Hepatocyte (in vitro differentiated cells): ENCODE measurements at places on chromosomes 2 and 18.

DNA sequence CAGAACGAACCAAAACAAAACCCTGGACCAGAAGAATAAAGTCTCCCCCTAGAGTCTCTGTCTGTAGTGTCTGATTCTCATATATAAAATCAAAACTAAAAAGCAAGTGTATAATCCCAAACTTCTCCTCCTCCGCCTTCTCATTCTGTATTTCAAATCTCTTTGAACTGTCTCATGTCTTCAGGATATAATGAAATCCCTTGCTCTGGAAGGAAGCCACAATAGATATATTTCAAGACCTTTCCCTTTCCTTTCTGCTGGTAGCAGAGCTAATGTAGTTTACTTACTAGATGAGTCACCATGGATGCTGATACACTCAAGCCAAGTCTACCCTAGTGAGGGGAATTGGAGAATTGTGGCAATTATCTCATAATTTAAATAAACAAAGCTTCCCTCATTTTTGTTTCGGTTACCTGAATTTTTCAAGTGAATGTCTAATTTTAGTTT, 33.5 kb upstream of the CCDC93 start:
- no peaks in the 10 kb centered on the region for H3K4me1 ChIP-seq
- H3K27me3 ChIP-seq, result peaks cover 8% of the 10 kb centered on the region
- DNase-seq, result peak; percentile 31
- no peaks in the 10 kb centered on the region for H3K36me3 ChIP-seq

GRCh38 chr2:229235131-229235914, 35.8 kb downstream of the PID1 start:
- no peak overlapping the region for H3K27ac ChIP-seq
- H3K27me3 ChIP-seq, result no peaks in the 10 kb centered on the region
- no peak overlapping the region for H3K4me3 ChIP-seq

- no peak for DNase-seq
- H3K27me3 ChIP-seq, result no peaks in the 10 kb centered on the region
- H3K36me3 ChIP-seq, result no peaks in the 10 kb centered on the region
- H3K27ac ChIP-seq, result no peak overlapping the region
- H3K4me1 ChIP-seq, result no peaks in the 10 kb centered on the region
Measured at GRCh38 chr2:141063406-141063805, 1067.4 kb downstream of the LRP1B start.

DNA sequence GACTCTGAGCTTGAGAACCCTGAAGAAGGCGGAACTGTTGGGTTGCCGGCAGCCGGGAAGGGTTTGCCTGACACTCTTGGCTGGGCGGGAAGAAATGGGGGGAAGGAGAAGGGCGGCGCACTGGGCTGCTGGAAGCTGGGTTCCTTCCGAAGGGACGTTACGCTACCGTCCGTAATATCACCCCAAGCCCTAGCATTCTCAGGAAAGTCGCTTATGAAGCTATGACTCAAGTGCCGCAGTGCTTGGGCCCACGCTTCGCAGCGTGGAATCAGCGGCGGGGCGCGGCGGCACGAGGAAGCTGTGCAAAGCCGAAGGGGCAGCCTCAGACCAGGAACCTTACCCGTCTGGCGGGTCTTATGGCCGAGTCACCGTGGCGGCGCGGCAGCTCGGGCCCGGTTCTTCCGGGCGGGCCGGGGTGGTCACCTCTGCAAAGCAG, 50.2 kb upstream of the SIGLEC15 start:
- H3K4me1 ChIP-seq, result no peaks in the 10 kb centered on the region
- H3K27me3 ChIP-seq, result no peaks in the 10 kb centered on the region
- peak; percentile 52 for DNase-seq
- H3K4me3 ChIP-seq, result peak overlapping the region; percentile 18

GRCh38 chr18:12841070-12841469, 43.0 kb downstream of the PTPN2 start:
- no peaks in the 10 kb centered on the region for H3K36me3 ChIP-seq
- DNase-seq, result no peak
- peaks cover 31% of the 10 kb centered on the region for H3K4me1 ChIP-seq
- H3K27ac ChIP-seq, result no peak overlapping the region
- no peaks in the 10 kb centered on the region for H3K27me3 ChIP-seq

- H3K4me1 ChIP-seq, result peaks cover 39% of the 10 kb centered on the region
- no peaks in the 10 kb centered on the region for H3K27me3 ChIP-seq
- DNase-seq, result peak; percentile 45
- no peaks in the 10 kb centered on the region for H3K36me3 ChIP-seq
Measured at GRCh38 chr2:241559323-241560161, 997 bp downstream of the BOK start.

- H3K36me3 ChIP-seq, result no peaks in the 10 kb centered on the region
- no peaks in the 10 kb centered on the region for H3K27me3 ChIP-seq
- H3K4me3 ChIP-seq, result no peak overlapping the region
- DNase-seq, result no peak
- H3K27ac ChIP-seq, result no peak overlapping the region
- no peaks in the 10 kb centered on the region for H3K4me1 ChIP-seq
Measured at GRCh38 chr18:56509656-56510055, 128.7 kb downstream of the TXNL1 start.

DNA sequence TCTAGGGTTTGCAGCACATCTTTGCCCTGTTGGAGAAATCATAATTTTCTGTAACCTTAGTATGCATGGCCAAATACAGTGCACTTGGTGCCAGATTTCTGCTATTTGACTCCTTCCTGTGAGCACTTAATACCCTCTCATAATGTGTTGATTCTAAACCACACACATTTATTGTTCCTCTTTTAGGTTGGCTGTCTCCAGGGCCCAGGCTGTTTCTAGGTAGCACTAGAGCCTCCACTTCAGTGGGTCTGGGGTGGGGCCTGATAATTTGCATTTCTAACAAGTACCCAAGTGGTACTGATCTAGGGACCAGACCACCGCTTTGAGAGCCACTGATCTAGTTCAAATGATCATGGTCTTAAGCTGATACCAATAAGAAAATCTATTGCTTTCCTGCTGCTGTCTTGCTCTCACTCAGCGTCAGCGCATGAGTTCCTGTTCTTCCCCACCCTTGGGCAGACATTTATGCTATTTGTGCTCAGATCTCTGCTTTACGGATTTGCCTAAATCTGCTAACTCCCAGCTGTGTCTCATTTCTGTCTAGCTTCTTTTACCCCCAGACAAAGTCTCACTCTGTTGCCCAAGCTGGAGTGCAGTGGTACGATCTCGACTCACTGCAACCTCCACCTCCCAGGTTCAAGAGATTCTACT, 7.4 kb downstream of the PTRHD1 start:
- H3K4me3 ChIP-seq, result no peak overlapping the region
- H3K27me3 ChIP-seq, result no peaks in the 10 kb centered on the region
- no peaks in the 10 kb centered on the region for H3K4me1 ChIP-seq
- no peak for DNase-seq

DNA sequence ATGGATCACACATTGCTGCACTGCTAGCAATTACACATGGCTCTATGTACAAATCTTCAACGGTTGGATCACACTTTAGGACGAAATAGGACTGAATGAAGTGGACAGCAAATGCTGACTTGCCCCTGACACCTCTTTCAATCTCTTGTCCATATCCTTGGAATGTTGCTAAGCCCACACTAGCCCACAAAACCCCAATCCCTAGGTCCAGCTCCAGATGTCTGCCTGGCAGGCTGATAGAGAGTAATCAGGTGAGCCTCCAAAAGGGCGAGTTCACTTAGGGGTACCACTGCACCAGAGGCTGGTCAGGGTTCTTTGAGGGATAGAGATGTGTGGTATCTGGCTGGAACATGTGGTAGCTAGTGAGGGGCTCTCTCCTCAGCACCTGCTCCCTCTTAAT, 18.5 kb upstream of the FHOD3 start:
- H3K4me3 ChIP-seq, result no peak overlapping the region
- H3K36me3 ChIP-seq, result no peaks in the 10 kb centered on the region
- H3K27ac ChIP-seq, result no peak overlapping the region
- H3K27me3 ChIP-seq, result peaks cover 5% of the 10 kb centered on the region
- no peak for DNase-seq

DNA sequence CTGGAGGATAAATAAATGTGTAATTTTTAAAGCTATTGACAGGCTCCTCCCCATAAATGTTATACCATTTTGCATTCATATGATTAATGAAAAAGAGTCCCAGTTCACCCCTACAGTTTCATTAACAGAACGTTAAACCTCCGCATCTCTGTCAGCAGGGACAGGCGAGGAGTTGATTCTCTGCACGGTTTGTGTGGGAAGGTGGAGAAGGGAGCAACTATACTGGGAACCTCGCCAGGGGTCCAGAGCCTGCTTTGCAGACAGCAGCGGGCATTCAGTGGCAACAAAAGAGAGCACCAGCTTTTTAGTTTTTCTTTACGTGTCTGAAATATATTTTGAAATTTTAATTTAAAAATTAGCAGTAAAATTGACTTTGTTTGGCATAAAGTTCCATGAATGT, 101.4 kb downstream of the FARSB start:
- no peak overlapping the region for H3K4me3 ChIP-seq
- no peak for DNase-seq
- peaks cover 28% of the 10 kb centered on the region for H3K27me3 ChIP-seq
- no peak overlapping the region for H3K27ac ChIP-seq

DNA sequence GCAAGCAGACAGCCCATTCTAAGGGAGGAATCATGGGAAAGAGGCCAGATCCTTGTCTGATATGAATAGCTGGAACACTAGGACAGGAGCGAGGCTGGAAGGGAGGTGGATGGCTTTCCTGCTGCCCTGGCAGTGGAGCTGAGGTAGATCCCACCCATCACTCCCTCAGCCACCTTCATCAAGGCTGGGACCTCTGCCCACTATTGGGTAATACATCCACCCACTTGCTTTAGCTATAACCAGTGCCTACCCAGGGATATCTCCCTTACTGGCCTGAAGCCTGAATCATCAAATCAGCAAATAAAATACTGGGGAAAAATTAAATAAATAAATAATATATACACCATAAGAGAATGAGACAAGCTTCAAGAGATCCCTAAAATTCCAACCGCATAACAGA, 183.2 kb upstream of the KYNU start:
- H3K36me3 ChIP-seq, result no peaks in the 10 kb centered on the region
- no peak overlapping the region for H3K4me3 ChIP-seq
- H3K4me1 ChIP-seq, result peaks cover 19% of the 10 kb centered on the region
- H3K27ac ChIP-seq, result no peak overlapping the region

GRCh38 chr2:203185864-203186263, 53.0 kb upstream of the CYP20A1 start:
- H3K4me1 ChIP-seq, result no peaks in the 10 kb centered on the region
- no peaks in the 10 kb centered on the region for H3K36me3 ChIP-seq
- no peaks in the 10 kb centered on the region for H3K27me3 ChIP-seq
- peak overlapping the region; percentile 72 for H3K27ac ChIP-seq
- DNase-seq, result peak; percentile 13

- no peak for DNase-seq
- no peak overlapping the region for H3K4me3 ChIP-seq
- H3K36me3 ChIP-seq, result no peaks in the 10 kb centered on the region
- H3K27ac ChIP-seq, result no peak overlapping the region
- H3K4me1 ChIP-seq, result peaks cover 48% of the 10 kb centered on the region
Measured at GRCh38 chr2:237729681-237730475, 68.7 kb upstream of the RBM44 start.

DNA sequence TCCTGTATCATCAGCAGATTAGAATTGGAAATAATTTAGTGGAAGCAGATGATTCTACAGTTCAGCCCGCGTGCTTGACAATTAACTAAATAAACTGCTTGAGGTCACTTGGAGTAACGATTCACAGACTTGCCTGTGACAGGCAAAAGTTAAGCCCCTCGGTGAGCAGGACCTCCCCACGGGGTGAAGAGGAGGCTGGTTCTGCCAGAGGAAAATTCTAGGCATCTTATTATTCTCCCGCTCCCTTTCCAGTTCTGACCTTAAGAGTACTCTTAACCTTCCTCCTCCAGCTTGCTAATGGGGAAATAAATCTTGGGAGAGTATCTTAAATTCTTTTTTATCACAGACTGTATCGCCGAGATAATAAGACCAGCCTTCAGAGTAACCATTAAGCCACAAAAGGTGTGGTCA, 169.7 kb upstream of the SMAD2 start:
- H3K27ac ChIP-seq, result no peak overlapping the region
- H3K27me3 ChIP-seq, result no peaks in the 10 kb centered on the region
- H3K4me1 ChIP-seq, result no peaks in the 10 kb centered on the region
- DNase-seq, result no peak
- H3K36me3 ChIP-seq, result no peaks in the 10 kb centered on the region
- H3K4me3 ChIP-seq, result no peak overlapping the region

DNA sequence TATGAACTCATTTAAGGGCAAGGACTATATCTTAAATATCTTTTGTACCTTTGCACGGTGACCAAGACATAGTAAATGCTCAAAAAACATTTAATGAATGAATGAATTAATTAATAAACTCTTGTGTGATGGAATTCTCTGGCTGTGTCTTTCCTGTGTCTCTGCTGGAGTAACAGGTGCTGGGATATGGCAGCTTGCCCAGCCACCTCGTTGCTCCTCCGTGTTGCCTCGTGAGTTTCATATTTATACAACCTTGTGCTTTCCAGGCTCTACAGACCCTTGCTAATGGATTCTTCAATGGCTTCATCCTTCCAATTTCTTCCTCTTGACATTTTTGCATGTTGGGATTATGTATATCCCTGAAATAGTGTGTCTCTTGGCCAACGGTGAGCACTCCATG, 30.4 kb downstream of the CTAGE1 start:
- H3K4me1 ChIP-seq, result peaks cover 6% of the 10 kb centered on the region
- no peak for DNase-seq
- no peaks in the 10 kb centered on the region for H3K27me3 ChIP-seq
- no peak overlapping the region for H3K27ac ChIP-seq
- no peak overlapping the region for H3K4me3 ChIP-seq
- H3K36me3 ChIP-seq, result no peaks in the 10 kb centered on the region

GRCh38 chr2:111157071-111157661, 36.5 kb downstream of the BCL2L11 start:
- no peaks in the 10 kb centered on the region for H3K36me3 ChIP-seq
- no peak for DNase-seq
- peaks cover 18% of the 10 kb centered on the region for H3K4me1 ChIP-seq
- H3K27me3 ChIP-seq, result no peaks in the 10 kb centered on the region
- H3K4me3 ChIP-seq, result no peak overlapping the region
- no peak overlapping the region for H3K27ac ChIP-seq

GRCh38 chr2:200698217-200698616, 112.4 kb downstream of the AOX1 start:
- no peaks in the 10 kb centered on the region for H3K4me1 ChIP-seq
- H3K4me3 ChIP-seq, result no peak overlapping the region
- H3K36me3 ChIP-seq, result no peaks in the 10 kb centered on the region
- no peak for DNase-seq
- no peaks in the 10 kb centered on the region for H3K27me3 ChIP-seq

DNA sequence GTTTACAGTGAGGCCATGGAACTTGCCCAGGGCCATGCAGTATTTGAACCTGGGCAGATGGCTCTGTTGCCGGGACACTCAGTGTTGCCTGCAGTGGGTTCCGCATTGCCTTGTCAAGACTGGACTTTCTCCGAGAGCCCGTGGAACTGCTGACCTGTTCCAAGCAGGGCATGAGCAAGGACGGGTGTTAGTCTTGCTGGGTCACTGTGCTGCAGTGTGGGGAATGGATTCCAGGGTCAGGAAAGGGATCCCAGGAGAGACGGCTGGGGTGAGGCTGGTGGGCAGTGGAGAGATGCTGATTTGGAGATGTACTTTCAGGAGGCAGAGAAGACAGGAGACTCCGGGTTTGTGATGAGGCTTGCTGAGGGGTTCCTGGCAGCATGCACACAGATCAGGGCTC, 348.7 kb upstream of the HS6ST1 start:
- H3K27ac ChIP-seq, result no peak overlapping the region
- H3K4me1 ChIP-seq, result no peaks in the 10 kb centered on the region
- DNase-seq, result no peak
- no peak overlapping the region for H3K4me3 ChIP-seq
- no peaks in the 10 kb centered on the region for H3K27me3 ChIP-seq

- no peaks in the 10 kb centered on the region for H3K27me3 ChIP-seq
- no peak overlapping the region for H3K4me3 ChIP-seq
- no peak for DNase-seq
- H3K27ac ChIP-seq, result no peak overlapping the region
- H3K4me1 ChIP-seq, result no peaks in the 10 kb centered on the region
- H3K36me3 ChIP-seq, result no peaks in the 10 kb centered on the region
Measured at GRCh38 chr2:15471606-15472005, 89.5 kb downstream of the NBAS start.
